ENCODE measurements at places on chromosomes 6 and 20. TPM values are rescaled to one million over a fixed set of nuclear protein-coding genes. Genes with fewer than 3 reads are reported as not detected.

Gene SLC22A23
- total RNA-seq = 3.0 TPM

Gene TSPYL4
- 14.6 TPM for total RNA-seq

Gene CD24
- 7.5 TPM for total RNA-seq

Gene ECT2L
- not detected for total RNA-seq

Gene DSP
- 1.6 TPM for total RNA-seq

Gene COL9A1
- not detected for total RNA-seq

Gene EHMT2
- total RNA-seq = 55.8 TPM

Gene HSPA12B
- 5.0 TPM for total RNA-seq

Gene TSBP1
- total RNA-seq = not detected

Gene EYA2
- 0.94 TPM for total RNA-seq

Gene LCA5
- total RNA-seq = 4.2 TPM

Gene NRM
- 11.1 TPM for total RNA-seq

Gene GABRR1
- total RNA-seq = not detected

Gene C6orf47
- total RNA-seq = 14.8 TPM

Gene PRKN
- total RNA-seq = 1.8 TPM

Gene ZSCAN16
- total RNA-seq = 0.09 TPM

Gene ADRM1
- 101 TPM for total RNA-seq

Gene ENPP3
- total RNA-seq = not detected

Gene MLN
- not detected for total RNA-seq

Gene BPIFA1
- not detected for total RNA-seq

Gene RRAGD
- 1.5 TPM for total RNA-seq

Data from pericardium fibroblast (primary cell).